ENCODE measurements at places on chromosomes 2 and 18.

DNA sequence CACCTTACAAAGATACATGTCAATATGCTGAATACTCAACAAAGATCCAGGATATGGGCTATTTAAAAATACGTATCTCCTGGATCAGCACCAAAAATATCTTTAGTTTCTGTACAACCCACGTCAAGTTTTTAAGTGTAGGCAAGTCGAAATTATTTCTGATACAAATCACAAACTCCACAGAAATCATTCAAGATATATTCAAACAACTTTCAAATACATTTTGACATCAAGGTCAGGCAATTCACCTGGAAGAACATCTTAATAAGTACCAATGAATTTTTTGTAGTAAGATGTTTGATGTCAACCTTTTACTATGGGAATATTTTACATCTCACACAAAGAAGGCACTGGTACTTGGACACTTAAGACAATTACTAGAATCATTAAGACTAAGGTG is 86.2 kb downstream of the CUL3 start:
- no peak for DNase-seq

DNA sequence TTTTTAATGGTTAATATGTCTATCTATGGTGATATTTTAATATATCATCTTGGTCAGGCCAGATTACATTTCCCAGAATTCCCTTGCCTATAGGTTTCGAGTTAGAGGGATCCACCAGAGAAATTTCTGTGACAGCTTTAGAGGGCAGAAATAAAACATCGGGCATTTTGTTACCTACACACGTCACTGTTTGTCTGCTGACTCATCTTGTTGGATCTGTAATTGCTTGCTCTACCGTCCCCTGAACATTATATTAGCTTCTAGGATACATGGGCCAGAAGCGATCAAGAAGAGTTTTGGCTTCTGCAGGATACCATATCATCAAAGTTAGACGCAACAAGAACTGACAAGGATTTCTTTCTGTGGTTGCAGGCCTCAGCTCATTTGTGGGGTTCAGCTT is 795.8 kb upstream of the GCFC2 start:
- DNase-seq: no peak

GRCh38 chr18:62396381-62396780 is 71.3 kb downstream of the TNFRSF11A start:
- DNase-seq: no peak

DNA sequence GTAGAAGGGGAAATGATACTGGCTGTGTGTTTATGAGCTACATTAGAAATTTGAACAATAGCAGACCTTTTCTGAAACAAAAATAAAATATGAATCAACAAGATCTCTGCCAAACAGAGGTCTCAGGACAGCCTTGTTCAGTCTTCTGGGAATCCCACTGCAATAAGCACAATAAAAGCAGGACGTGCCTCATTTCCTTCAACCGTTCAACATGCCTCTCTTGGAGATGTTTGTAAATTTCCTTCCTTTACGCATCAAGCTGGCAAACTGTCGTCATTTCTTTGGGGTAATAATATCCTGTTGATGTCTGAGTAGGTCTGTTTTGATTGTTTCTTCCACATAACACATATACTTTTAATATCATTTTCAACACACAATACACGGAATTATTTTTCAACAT is 77.2 kb downstream of the TCF4 start:
- DNase-seq: no peak

- DNase-seq: no peak
Measured at GRCh38 chr2:12935222-12935621, 218.5 kb downstream of the TRIB2 start.

DNA sequence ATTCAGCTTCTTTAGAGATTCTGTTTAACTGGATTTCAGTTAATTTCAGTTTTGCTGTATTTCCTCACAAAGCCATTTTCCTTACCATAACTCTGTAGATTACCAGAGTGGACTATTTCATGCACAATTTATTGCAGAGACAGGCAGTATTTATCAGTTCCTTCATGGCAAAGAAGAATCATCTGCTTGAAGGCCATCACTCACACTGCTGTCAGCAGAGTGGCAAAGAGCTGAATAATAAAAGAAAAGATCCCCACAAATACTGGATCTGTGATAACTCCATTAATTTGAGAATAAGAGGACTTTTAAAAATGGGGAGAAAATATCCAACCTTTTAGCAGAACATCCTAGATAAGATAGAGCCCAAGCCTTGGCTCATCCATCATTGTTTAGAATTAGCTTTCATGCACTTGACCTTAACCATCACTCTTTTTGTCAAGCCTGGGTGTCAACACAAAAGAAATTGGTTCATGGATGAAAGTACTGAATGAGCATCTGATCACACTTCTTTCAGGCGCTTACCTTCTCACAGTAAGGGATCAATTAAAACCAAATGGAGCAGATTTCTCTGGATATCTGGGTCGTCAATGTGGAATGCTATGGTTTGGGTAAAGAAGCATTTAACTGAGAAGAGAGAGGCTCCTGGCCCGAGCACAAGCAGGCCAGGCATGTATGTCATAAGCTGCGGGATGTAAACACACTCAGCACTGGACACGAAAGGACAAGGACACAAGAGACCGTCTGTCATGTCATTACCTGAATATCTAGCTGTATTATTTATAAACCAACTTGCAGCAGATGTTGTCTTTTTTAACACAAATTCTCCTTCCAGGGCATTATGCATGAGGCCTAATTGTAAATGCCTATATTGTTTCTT is 376.2 kb downstream of the ZNF521 start:
- no peak for DNase-seq

DNA sequence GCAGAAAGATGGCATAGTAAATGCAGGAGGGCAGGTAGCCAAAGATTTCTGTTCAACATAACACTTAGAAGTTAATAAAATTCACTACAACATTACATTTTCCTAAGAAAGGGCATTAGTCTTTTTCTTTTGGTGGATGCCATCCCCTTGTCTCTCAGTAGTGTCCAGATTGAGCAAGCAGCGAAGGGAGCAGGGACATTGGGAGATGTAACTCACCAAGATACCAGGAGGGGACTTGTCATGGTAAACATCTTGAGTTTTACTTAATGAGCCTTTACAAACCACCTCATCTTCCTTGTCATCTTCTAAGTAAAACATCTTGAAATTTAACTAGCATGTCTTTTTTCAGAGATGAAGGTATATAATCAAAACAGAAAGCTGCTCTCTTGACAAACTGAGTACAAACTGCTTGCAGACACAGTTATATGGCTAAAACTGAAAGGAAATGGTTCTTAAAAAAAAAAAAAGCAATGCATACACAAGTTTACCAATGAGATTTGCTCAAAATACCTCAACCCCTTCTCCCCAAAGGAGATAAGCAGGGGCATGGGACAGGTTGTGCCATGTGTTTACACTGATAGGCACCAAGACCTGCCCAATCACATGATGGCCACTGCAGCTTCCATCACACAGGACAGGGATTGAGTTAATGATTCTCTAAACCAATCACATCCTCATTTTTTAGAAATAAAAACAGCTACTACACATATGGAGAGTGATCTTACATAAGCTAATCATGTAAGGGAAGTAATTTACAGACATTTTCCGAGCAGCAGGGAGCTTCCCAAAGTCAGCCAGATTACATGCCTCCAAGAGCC is 30.3 kb downstream of the LPIN2 start:
- no peak for DNase-seq

- peak; percentile 75 for DNase-seq
Measured at GRCh38 chr18:35005963-35006577, 35.1 kb upstream of the MAPRE2 start.

- no peak for DNase-seq
Measured at GRCh38 chr18:57433934-57434535, 1.1 kb upstream of the ONECUT2 start.

GRCh38 chr2:141020346-141020745 is 1110.5 kb downstream of the LRP1B start:
- no peak for DNase-seq

DNA sequence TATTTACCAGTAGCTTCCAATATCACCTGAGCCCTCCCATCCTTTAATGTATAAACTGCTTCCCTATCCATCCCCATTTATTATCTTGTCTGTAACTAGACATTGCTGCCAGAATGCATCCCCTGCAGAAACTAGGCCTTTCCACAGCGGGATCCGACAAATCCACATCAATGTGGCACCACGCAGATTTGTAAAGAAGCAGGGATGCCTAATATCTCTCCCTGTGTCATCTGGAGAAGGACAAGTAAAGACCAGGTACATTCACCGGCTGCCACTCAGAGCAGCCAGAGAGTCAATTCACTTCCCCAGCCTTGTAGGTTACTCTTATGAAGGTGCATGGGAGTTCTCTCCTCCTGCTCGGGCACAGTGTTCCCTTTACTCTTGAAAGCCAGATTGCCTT is 98.8 kb upstream of the MAP3K20 start:
- DNase-seq: no peak

DNA sequence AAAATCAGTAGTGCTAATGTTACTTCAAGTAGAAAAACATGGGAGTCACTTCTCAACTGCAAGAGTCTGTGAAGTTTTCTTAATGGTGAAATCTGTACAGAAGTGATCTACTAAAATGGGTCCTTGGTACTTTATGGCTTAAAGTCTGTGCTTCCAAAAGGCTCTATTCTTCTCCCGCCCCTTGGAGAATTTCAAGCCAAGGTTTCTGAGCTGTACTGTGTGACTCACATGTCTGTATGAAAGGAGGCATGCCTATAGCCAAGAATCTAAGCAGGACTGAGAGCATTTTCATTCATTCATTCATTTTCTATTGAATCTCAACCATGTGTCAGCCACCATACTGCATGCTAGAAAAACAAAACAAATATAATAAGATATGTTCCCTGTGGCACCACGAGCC is 19.8 kb upstream of the DDX18 start:
- no peak for DNase-seq

- no peak for DNase-seq
Measured at GRCh38 chr18:35786365-35787042, 186.0 kb upstream of the RMP24 start.

Measured in CD4-positive, alpha-beta T cell treated with Interleukin-2 at 100 ng/mL for 4 hours (primary cell).